ENCODE measurements at places on chromosomes 2 and 18. TPM values are rescaled to one million over a fixed set of nuclear protein-coding genes. Genes with fewer than 3 reads are reported as not detected.

ATP8B1 gene
- total RNA-seq, result not detected

WIPF1 gene
- 284 TPM for total RNA-seq

CFAP221 gene
- total RNA-seq, result not detected

STK17B gene
- 182 TPM for total RNA-seq

KCNG3 gene
- total RNA-seq, result not detected

STPG4 gene
- 0.29 TPM for total RNA-seq

C2orf66 gene
- 0.21 TPM for total RNA-seq

VWC2L gene
- not detected for total RNA-seq

PTPRN gene
- not detected for total RNA-seq

ZNF532 gene
- total RNA-seq, result 19.3 TPM

WDPCP gene
- total RNA-seq, result 8.7 TPM

IL1A gene
- total RNA-seq, result 0.25 TPM

TRPM8 gene
- total RNA-seq, result not detected

CNGA3 gene
- not detected for total RNA-seq

All from natural killer cell treated with Interleukin-12 subunit alpha and Interleukin-12 subunit beta and Interleukin-15 and Interleukin-18, amount 100 ng/mL, for 72 hours (primary cell).